Caco-2 (cell line): ENCODE measurements at places on chromosomes 3 and 15. TPM values are rescaled to one million over a fixed set of nuclear protein-coding genes. Genes with fewer than 3 reads are reported as not detected.

GRCh38 chr3:177778633-177779032 is 581.4 kb upstream of the TBL1XR1 start:
- H3K36me3 ChIP-seq, result no peaks in the 10 kb centered on the region
- H3K27me3 ChIP-seq, result no peaks in the 10 kb centered on the region
- no peak overlapping the region for H3K27ac ChIP-seq
- no peaks in the 10 kb centered on the region for H3K4me1 ChIP-seq
- no peak for DNase-seq

GRCh38 chr3:56761023-56761422 is 40.7 kb downstream of the ARHGEF3 start:
- no peak for DNase-seq
- no peaks in the 10 kb centered on the region for H3K36me3 ChIP-seq
- H3K4me3 ChIP-seq, result no peak overlapping the region
- no peak overlapping the region for H3K27ac ChIP-seq

GRCh38 chr3:114624047-114624445 is 330.2 kb downstream of the TIGIT start:
- no peaks in the 10 kb centered on the region for H3K27me3 ChIP-seq
- H3K4me3 ChIP-seq, result no peak overlapping the region
- peaks cover 11% of the 10 kb centered on the region for H3K4me1 ChIP-seq

- DNase-seq, result no peak
- no peak overlapping the region for H3K4me3 ChIP-seq
- no peak overlapping the region for H3K27ac ChIP-seq
- H3K36me3 ChIP-seq, result no peaks in the 10 kb centered on the region
- 0 out of 2 replicates have a peak, but pooled peaks cover 3% of the 10 kb centered on the region for H3K4me1 ChIP-seq
These were observed 75.8 kb downstream of the SQOR start for GRCh38 chr15:45710657-45711056.

GRCh38 chr15:75152382-75153079 is 49.2 kb upstream of the C15orf39 start:
- no peaks in the 10 kb centered on the region for H3K27me3 ChIP-seq
- H3K4me3 ChIP-seq, result no peak overlapping the region
- H3K27ac ChIP-seq, result no peak overlapping the region
- DNase-seq, result no peak

DNA sequence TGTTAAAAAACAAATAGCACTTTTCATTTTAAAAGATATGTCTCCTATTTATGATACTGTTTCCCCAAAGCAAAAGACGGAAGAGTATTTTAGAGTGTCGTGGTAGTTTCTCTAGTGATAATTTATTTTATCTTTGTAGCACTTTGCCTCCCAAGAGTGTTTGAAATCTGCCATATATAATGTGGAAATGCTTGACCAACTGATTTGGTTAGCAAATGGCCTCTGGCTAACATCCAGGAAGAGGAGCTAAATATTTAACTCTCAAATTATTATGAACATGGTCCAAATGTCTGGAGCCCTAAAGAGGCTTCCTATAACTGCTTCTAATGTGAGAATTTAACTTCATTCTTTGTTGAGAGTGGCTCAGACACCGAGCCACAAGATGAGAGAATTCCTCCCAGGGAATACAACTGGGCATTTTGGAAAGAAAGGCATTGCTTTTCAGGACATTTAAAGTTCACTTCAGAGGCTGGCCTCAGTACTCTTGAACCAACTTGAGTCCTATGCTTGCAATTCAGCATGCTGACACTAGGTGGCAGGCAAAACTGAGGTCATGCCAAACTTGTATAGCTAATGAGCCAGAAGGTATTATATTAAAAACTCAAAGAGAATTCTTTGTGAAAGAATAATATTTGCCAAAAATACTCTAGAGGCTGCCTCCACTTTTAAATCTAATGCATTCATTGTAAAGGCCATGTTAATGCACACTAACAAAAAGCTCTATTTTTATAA is 104.5 kb downstream of the RARB start:
- H3K4me3 ChIP-seq, result no peak overlapping the region
- H3K36me3 ChIP-seq, result no peaks in the 10 kb centered on the region
- H3K27me3 ChIP-seq, result no peaks in the 10 kb centered on the region
- H3K4me1 ChIP-seq, result peaks cover 17% of the 10 kb centered on the region; the same call in 1 of the 2 replicates
- DNase-seq, result no peak

IGF1R gene
- total RNA-seq, result 51.6 and 57.4 TPM in 2 replicates

IDH2 gene
- total RNA-seq, result 28.3 and 28.7 TPM in 2 replicates

RBPMS2 gene
- total RNA-seq, result 8.7 and 9.3 TPM in 2 replicates

PLA1A gene
- 0.46 and 0.75 TPM in 2 replicates for total RNA-seq
